ENCODE measurements at places on chromosomes 13 and 19. TPM values are rescaled to one million over a fixed set of nuclear protein-coding genes. Genes with fewer than 3 reads are reported as not detected.

VAV1 gene
- 92.7 TPM for total RNA-seq

DCT gene
- total RNA-seq, result not detected

CNFN gene
- 0.95 TPM for total RNA-seq

TSKS gene
- total RNA-seq, result not detected

COQ8B gene
- total RNA-seq, result 32.5 TPM

FTL gene
- 467 TPM for total RNA-seq

C19orf67 gene
- total RNA-seq, result 1.4 TPM

FREM2 gene
- total RNA-seq, result not detected

NXNL1 gene
- not detected for total RNA-seq

C13orf42 gene
- total RNA-seq, result not detected

ZNF534 gene
- total RNA-seq, result not detected

SH2D3A gene
- 13.3 TPM for total RNA-seq

All from OCI-LY7 (cell line).